ENCODE measurements at places on chromosomes 3 and 15.

- DNase-seq, result no peak
Observed at GRCh38 chr15:63041974-63042876, at the start of gene TPM1. TSS of gene TPM1 (plus strand) at chr15:63042747. CDS start at chr15:63042830, 83 bp downstream.

DNA sequence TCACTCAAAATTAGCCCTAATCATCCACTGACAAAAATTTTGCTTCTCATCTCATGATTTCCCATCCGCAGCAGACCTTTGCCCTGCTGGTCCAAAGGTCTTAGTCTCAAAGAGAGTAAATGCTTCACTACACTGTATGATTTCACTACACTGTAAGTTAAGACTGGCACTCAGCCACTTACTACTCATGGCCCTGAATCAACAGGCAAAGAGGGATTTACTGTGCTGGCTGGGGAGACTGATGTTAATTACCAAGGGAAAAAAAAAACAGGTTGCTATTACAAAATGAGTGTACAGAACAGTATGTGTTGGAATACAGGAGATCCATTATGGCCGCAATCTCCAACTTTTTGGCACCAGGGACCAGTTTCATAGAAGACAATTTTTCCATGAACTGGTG, 214.8 kb downstream of the ZMAT3 start:
- DNase-seq, result no peak

- DNase-seq, result no peak
Observed at GRCh38 chr15:43184407-43185124, 637 bp upstream of the CCNDBP1 start.

DNA sequence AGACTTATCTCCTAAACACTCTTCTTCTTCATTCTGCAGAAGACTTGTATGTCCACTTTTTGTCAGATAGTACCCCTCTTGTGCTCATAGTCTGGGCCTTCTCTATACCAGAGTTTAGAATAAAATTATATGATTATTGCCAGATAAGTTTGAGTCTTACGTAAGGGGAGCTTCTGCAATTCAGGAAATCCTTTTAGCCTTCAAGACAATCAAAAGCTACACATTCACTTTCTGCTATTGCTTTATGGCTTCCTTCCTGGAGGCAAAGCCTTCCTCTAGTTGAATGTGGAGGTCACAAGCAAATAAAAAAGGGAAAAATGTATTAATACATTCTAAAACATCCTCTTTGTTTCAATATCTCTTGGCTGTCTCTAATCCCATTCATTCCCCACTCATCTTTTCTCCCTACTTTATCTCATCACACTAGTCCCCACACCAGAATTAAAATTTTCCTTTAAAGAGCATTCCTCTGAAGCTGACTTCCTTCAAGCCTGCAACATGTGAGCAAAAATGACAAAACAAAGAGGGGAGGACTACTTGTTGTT, 186.8 kb downstream of the CPNE4 start:
- no peak for DNase-seq

DNA sequence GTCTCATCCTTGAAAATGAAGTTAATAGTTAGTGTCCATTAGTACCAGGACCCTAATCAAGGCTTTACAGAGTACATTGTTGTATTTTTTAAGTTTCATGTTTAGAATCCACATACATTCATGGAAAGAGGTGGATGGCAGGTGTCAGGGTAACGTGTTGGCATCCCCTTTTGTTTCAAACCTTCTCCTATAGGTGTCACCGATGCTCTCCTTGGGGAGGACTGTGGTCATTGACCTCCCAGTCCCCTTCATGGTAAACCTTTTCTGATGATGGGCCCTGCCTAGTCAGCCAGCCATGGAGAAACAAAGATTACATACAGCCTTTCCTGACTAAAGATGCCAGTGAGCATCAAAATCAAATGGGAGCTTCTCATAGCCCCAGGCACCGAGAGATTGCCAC, 574.8 kb downstream of the AGBL1 start:
- DNase-seq, result no peak

DNA sequence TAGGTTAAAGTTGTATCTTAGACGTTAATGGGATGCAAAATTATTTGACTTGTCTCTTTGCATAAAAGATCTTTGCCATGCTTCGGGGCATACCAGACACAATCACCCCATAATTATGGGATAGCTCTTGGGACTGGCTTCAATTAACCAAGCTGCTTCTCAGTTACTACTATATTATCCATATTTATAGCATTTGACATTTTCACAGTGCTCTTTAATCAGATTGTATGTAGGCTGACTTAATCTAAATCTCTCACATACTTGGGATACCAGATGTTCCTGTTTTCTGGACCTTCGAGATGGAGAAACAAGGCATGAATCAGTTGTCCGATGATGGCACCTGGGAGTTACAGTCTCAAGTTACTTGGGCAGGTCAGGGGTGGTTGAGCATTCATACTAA, 27.2 kb upstream of the ABHD17C start:
- no peak for DNase-seq

- no peak for DNase-seq
Observed at GRCh38 chr15:42772144-42772543, 35.2 kb upstream of the CDAN1 start.

GRCh38 chr3:143010024-143010423, 8.7 kb downstream of the U2SURP start:
- no peak for DNase-seq

GRCh38 chr3:37627951-37628620, 233.6 kb upstream of the CTDSPL start:
- DNase-seq, result no peak

DNA sequence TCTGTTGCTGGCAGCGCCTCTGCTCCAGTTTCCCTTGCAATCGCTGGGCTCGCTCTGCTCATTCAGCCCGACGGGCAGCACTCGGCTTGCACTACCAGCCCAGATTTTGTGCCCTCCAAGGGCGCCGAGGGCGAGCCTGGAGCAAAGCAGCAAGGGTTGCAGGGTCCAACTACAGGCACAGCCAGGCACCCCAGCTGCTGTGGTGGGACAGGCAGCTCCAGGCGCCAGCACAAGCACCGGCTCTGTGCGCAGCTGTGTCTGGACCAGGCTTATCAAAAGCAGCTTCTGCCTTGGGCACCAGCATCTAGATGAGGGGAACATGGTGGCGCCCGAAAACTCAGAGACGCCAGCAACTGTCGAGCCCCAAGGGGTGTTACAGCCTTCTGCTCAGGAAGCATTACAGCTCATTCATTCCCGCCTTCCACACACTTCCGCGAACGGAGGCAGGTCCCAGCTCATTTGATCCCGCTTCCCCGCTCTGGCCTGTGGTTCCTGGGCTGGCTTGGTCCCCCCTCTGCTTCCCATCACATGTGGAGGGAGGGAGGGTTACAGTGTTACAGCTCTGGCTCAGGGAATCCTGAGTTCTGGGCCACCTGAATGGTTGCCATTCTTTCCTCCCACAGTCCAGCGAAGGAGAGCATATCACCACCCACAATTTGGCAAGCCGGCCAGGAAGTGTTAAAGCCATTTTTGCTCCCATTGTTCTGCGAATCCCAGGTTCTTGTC, 409.9 kb upstream of the ALCAM start:
- DNase-seq, result no peak

DNA sequence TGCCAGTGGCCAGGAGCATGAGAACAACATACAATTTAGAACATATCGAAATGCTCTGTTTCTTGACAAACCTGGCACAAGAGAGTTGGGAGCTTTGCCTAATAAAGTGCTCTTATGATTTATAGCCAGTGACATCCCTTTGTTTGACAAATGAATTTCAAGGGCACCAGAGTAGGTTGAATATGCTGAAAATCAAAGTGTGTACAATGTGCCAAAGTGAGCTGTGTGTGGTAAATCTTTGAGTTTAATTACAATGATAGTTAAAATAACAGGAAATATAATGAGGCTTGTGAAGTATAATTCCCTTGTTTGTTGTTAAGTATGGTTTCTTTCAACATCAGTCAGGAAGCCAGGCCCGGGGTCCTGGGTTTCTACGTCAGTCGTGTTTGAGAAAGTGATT, 211.9 kb downstream of the EBLN2 start:
- no peak for DNase-seq

- DNase-seq, result no peak
Observed at GRCh38 chr15:92870010-92870591, 30.0 kb upstream of the CHD2 start.

DNA sequence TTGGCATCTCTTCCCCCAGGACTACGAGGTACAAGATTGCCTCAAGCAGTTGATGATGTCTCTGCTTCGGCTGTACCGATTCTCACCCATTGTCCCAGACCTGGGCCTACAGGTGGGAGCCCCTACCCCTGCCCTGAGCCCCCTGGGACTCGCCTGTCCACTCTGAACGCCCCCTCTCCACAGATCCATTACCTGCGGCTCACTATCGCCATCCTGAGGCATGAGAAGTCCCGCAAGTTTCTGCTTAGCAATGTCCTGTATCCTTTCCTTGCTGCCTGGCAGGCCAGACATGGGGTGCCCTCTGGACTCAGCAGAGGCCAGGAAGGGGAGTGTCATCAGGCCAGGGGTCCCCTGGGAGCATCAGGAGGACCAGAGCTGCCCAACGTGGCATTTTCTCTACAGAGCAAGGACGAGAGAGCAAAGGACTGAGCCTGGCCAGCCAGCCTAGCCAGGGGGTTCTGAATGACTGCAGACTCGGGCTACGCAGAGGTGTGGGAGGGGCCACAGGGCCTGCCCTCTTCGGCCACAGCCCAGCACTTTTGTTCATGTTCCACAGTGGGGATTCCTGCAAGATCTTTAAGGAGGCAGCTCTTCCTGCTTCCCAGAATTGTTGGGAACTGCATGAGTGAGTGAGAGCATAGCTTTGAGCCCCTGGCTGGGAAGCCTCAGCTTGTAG, 11.2 kb downstream of the RNF123 start:
- DNase-seq, result no peak

- no peak for DNase-seq
Observed at GRCh38 chr15:40796041-40796440, 10.8 kb upstream of the ZFYVE19 start.

GRCh38 chr3:152428577-152428976, 159.8 kb downstream of the MBNL1 start:
- DNase-seq, result no peak

- DNase-seq, result no peak
Observed at GRCh38 chr3:73536952-73537351, 87.8 kb downstream of the PDZRN3 start.

DNA sequence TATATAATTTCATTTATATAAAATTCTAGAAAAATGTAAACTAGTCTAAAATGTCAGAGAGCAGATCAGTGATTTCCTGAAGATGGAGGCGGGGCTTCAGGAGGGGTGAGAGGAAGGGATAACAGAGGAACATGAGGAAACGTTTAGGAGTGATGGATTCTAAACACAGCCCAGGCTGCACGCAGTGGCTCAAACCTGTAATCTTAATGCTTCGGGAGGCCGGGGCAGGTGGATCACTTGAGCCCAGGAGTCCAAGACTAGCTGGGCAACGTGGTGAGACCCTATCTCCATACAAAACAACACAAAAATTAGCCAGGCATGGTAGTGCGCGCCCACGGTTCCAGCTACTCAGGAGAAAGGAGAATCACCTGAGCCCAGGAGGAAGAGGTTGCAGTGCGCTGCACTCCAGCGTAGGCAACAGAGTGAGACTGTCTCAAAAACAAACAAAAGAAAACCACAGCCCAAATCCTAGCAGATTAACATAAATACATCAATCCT, 18.0 kb upstream of the IQCF1 start:
- no peak for DNase-seq

DNA sequence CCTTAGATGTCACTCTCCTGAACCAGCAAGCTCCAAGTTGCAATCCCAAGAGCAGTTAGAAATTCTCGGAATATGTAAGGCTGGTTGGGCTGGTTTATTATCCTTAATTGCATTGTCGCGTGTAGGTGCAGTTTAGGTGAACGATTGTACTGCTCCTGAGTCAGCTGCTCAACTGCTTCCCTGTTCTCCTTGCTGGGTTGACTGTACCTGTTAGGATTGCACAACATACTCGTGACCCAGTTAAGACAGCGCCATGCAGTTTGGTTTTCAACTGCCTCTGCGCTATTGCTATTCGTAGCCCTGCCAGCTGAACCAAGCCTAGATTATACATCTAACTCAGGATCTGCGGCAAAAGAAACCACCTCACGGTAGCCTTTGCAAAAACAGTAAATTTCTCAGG, 41.0 kb downstream of the BCL2L10 start:
- no peak for DNase-seq

GRCh38 chr3:133393691-133394474, 6.0 kb upstream of the BFSP2 start:
- no peak for DNase-seq

DNA sequence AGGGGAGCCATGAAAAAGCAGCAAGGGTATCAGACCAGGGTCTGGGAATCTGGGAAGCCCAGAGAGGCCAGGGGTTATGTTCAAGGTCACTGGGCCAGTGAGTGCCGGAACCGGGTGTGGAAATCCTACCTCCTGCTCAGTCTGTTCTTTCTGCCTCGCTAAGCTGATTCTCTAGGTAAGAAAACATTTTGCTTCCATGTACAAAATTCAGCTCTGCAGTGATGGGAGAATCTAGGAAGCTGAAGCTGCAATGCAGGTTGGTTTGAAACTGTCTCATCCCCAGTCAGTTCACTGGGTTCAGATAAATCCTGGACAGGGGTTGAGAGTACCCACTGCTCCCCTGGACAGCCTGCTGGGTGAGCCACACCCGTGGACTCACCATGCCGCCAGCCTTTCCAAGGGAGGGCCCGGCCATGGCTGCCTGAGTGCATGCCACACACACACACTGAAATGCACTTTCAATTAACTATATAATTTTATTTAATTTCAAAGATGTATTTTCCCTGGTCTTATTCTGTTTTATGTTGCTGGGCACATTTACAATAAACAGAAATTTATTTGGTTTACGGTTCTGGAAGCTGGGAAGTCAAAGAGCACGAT, 108.4 kb downstream of the CORO2B start:
- DNase-seq, result no peak

GRCh38 chr3:157574531-157574930, 71.3 kb upstream of the VEPH1 start:
- no peak for DNase-seq

DNA sequence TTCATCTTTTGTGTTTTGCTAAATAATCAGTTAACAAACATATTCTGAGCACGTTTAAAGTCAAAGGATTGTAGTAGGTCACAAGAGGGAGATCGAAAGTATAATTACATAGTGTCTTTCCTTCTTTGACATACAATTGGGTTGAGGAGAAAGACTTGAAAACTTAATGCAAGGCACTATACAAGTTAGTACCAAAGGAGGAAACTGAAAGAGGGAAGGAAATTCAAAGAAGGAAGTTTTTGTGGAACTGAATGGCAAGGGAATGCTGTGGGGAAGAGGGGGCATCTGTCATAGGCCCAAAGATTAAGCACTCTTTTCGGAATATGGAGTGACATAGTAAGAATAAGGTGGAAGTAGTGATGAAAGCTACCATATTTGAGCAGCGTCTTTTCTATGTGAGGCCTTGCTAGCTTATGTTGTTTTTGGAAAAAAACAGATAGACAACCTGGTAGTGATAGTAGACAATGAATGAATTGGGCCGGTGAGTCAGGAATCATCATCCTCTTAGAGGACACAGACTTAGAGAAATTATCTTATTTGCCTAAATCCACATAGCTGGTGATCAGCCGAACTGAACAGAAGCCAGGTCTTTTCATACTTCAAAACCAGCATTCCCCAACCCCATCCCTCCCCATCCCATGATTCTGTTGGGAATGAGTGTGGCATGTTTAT, 10.2 kb downstream of the MBNL1 start:
- DNase-seq, result no peak

- no peak for DNase-seq
Observed at GRCh38 chr3:66425032-66425431, 75.8 kb downstream of the LRIG1 start.

GRCh38 chr3:166279636-166280035, 442.4 kb upstream of the BCHE start:
- no peak for DNase-seq
